H54 (cell line): ENCODE measurements at places on chromosomes 5 and 9.
A peak's percentile ranks its signal among the peaks of the same experiment; 100 is the strongest.

DNA sequence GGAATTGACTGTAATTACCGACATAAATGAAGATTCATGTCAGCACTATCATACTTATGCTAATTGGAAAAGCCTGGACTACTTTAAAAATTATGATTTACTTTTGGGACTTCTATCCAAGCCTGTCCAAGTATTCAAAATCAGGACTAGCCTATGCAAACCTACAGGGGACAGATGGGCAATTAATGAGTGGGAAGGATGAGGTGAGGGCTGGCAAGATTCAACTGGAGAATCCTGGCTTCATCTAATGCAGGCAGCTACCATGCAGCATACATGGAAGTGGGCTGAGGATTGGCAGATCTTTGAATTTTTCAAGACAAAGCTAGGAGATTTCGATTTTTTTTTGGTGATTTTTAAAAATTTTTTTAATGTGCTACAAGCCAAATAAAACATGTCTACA, 532.6 kb downstream of the CSNK1G3 start:
- DNase-seq, result no peak

- DNase-seq, result no peak
Measured at GRCh38 chr5:144183254-144183889, 12.7 kb downstream of the KCTD16 start.

DNA sequence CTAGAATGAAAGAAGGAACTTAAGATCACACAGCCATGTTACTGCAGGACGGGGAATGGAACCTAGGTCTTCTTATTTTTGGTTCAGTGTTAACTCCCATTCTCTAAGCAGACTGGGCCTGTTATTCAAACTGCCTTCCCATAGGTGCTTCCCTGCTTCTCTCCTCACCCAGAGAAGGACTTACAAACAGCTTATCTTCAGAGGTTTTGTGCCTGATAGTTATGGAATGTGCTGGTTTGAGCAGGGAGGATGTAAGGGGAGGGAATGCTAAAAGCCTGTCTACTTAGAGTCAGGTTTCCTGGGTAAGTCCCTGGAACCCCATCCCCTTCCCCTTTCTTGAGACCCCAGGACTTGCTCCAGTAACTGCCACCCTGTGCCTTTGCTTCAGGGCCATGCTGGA, 4.2 kb upstream of the PSMD5 start:
- DNase-seq, result no peak

- peak; percentile 38 for DNase-seq
Measured at GRCh38 chr5:172713113-172713808, 57.7 kb downstream of the DUSP1 start.

DNA sequence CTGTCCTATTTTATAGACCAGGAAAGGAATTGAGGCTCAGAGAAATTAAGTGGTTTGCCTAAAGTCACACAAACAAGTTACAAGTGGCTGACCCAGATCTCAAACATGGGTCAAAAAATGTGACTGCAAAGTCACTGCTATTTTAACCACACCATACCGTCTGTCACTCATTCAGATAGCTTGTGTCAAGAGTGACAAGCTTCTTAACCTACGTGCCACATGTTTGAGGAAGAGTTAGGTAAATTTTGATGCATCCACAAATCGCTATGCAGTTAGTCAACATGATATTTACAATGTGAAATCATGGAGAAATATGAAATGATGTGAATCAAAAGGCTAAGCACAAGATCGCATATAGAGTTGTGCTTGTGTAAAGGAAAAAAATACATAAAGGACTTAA, 22.7 kb upstream of the GNE start:
- DNase-seq, result no peak

GRCh38 chr9:79694676-79695400, 123.1 kb downstream of the TLE4 start:
- no peak for DNase-seq

- DNase-seq, result no peak
Measured at GRCh38 chr9:72185561-72185960, 36.3 kb downstream of the GDA start.

DNA sequence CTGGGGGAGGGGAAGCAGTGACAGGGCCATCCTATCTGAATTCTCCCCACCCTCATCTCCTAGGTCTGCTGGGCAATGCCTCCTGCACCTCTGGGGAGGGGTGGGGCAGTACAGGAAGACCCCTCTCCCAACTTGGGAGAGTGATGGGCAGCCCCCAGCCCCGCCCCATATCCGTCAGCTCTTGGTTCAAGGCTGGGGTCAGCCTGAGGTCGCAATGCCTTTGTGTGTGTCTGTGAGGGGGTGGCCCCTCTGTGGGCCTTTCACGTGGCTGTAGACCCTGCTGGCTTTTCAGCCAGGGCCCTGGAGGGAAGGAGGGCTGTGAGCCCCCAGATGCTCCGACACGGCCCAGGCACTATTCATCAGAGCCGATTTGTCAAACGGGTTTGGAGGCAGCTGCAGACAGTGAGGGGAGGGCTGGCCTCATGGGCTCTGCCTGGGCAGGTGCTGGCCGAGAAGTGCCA, 49.5 kb upstream of the RNU6ATAC start:
- DNase-seq, result no peak
